ENCODE measurements at places on chromosomes 2 and 18. TPM values are rescaled to one million over a fixed set of nuclear protein-coding genes. Genes with fewer than 3 reads are reported as not detected.

Gene LDAH
- 11.3 TPM for polyA plus RNA-seq

Gene MC5R
- polyA plus RNA-seq: 1.1 TPM

Gene TIGD1
- 4.2 TPM for polyA plus RNA-seq

Gene PRKAG3
- polyA plus RNA-seq: not detected

Gene MBOAT2
- 10.7 TPM for polyA plus RNA-seq

Gene AGXT
- 0.03 TPM for polyA plus RNA-seq

Gene MAB21L4
- polyA plus RNA-seq: 0.08 TPM
